ENCODE measurements at places on chromosomes 1 and 21.
A peak's percentile ranks its signal among the peaks of the same experiment; 100 is the strongest.

- DNase-seq, result no peak
These were observed 16.5 kb upstream of the MPZL1 start for GRCh38 chr1:167705250-167705649.

- no peak for DNase-seq
These were observed 3.1 kb downstream of the KIFAP3 start for GRCh38 chr1:170071378-170071777.

DNA sequence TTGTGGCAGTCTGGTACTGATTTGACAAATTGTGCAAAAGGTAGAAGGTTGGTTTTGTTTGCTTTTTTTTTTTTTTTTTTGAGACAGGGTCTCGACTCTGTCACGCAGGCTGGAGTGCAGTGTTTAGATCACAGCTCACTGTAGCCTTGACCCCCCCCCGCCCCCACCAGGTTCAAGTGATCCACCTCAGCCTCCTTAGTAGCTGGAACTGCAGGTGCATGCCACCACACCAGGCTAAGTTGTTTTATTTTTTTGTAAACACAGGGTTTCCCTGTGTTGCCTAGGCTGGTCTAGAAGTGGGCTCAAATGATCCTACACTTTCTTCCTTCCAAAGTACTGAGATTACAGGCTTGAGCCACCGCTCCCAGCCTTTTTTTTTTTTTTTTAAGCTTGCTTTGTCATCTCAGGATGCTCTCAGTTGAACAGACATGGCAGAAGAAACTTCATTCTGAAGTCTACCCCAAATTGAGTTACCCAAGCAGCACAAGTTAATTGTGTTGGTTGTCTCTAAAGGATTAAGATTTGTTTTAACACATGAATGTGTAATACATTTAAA is 8.2 kb downstream of the KDM1A start:
- no peak for DNase-seq

DNA sequence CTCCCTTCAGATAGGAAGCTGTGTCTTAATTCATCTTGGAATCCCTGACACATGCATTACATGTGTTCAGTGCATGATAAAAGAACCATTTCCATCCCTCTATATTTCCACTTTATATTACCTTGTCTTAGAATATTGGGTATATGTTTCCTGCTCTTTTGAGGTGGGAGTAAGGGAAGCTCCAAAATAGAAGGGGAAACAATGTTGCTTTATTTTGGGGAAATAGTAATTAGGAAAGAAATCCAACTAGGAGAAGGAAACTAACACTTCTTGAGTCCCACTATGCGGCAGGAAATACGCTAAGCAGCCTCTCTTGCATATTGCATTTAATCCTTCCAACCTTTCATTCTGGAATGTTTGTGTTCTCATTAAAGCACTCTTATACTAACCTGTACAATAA is 89.4 kb upstream of the VAV3 start:
- DNase-seq, result no peak

GRCh38 chr21:44354775-44355771 is 1.7 kb downstream of the TRPM2 start:
- DNase-seq, result no peak

DNA sequence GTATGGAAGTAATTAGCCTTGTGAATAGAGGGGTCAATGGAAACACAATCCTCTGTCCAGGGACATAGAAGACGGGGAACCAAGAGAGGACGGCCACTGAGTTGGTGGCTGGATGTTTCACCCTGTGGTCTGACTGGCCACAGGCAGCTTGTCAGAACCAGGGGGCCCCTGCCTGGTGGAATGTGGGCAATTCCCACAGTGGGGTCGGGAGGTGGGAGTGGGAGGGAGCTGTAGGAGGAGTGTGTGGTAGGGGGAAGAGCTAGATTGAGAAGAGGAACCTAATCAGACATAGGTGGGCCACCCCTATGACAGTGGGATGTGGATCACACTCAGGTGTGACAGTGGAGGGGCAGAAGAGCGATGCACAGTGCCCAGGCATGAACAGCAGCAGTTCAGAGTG is 31.3 kb downstream of the TRIM62 start:
- no peak for DNase-seq

DNA sequence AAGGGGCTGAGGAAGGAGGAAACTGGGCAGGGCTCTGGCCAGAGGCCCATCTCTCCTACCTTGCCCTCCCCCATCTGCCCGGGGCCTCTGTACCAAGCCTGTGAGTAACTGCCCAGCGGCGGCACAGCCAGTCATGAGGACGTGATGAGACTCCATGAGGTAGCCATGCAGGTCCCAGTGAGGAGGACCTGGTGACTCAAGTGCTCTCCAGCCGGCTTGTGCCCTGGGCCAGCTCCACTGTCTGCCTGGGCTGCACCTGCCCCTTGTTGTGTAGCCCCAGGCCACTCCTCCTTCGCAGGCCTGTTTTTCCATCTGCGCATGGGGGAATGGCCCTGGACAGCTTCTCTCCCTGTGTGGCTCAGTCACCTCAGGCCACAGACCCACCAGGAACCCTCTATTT is 42.0 kb upstream of the PADI1 start:
- no peak for DNase-seq

GRCh38 chr1:118266436-118266835 is 81.4 kb upstream of the SPAG17 start:
- no peak for DNase-seq

GRCh38 chr1:67005068-67005467 is 48.9 kb downstream of the SLC35D1 start:
- no peak for DNase-seq

DNA sequence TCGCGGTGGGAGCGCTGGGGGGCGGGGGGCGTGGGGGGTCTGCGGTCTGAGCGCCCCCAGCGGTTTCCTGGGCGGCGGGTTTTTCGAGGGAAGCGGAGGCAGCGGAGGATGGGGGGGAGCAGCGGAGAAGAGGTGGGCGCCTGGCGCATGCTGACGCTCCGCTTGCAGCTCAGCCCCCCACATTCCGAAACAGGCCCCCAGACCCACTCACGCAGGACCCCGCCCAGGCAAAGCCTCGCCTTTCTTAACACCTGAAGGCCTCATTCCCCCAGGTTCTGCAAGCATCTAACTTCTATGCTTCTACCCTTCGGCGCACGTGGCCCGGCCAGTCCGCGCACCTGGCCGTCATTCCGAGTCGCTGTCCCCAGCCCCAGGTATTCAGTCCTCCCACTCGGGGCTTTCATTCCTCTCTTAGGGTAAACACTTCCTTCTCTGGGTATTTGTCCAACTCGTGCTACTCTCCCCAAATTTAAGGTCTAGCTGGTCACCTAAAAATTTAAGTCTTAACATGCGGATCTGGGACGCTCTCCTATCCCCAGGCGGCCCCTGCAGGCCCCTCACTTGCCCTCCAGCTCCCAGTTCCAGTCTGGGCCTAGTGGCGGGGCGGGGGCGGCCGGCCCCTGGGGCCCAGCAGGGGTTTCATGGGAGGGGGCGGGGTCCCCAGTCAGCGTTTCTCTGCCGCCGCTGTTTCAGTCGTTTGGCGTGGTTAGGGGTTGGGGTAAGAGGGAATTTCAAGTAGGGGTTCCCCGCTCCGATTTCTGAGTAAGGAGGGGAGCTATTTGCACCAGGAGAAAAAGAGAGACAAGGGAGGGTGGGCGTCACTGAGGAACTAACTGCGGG is 2.8 kb upstream of the ZBTB7B start:
- DNase-seq, result peak; percentile 85

GRCh38 chr1:181087400-181087901 is 1.0 kb upstream of the IER5 start:
- DNase-seq, result no peak

DNA sequence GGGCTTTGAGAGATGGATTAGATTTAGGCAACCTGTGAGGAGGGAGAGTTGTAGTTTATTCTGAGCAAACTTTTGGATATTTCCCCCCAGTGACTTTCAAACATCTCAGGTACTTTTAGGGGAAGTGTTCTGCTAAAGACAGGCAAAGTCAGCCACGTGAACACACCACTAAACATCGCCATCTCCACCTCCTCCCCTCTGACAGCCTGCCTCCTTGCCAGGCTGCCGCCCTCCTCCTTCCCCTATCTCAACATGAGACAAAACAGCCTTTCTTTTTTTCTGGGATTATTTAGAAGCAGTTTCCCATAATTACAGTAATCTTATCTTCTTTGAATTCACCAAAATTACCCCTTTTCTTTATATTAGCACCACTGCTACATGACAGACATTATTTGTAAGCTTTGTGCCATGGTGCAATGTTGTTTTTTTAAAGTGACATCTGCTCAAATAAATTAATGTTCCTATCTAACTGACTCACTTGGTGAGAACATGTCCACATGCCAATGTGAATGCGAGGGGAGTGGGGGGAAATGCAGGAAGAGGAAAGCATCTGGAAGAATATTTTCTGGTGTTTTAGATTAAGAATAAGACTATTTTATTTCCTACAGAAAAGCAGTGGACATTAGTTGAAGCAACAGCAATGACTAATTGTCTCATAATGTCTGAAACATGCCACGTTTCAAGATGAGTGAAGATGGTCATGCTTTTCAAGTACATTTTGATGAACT is 147.8 kb upstream of the ATP1B1 start:
- DNase-seq, result no peak

- no peak for DNase-seq
These were observed 387.9 kb upstream of the PTBP2 start for GRCh38 chr1:96333522-96334235.

DNA sequence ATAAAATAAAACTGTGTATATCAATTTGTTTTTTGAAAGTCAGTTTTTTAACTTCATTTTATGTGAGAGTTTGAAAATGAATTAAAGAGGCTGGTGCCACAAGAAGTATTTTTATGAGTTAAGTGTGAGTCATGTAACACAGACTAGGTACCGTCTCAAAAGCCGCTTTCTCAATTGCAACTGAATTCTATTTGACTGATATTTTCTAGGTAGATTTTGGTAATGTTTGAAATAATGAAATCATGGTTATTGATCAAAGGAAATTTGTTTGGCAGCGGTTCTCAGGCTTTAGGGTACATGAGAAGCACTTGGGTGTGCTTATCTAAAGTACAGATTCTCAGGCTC is 4.6 kb downstream of the SNX27 start:
- DNase-seq, result no peak

GRCh38 chr1:200640963-200641401 is 20.4 kb upstream of the KIF14 start:
- DNase-seq, result no peak

GRCh38 chr1:171486048-171486519 is 754 bp downstream of the PRRC2C start:
- peak; percentile 91 for DNase-seq

DNA sequence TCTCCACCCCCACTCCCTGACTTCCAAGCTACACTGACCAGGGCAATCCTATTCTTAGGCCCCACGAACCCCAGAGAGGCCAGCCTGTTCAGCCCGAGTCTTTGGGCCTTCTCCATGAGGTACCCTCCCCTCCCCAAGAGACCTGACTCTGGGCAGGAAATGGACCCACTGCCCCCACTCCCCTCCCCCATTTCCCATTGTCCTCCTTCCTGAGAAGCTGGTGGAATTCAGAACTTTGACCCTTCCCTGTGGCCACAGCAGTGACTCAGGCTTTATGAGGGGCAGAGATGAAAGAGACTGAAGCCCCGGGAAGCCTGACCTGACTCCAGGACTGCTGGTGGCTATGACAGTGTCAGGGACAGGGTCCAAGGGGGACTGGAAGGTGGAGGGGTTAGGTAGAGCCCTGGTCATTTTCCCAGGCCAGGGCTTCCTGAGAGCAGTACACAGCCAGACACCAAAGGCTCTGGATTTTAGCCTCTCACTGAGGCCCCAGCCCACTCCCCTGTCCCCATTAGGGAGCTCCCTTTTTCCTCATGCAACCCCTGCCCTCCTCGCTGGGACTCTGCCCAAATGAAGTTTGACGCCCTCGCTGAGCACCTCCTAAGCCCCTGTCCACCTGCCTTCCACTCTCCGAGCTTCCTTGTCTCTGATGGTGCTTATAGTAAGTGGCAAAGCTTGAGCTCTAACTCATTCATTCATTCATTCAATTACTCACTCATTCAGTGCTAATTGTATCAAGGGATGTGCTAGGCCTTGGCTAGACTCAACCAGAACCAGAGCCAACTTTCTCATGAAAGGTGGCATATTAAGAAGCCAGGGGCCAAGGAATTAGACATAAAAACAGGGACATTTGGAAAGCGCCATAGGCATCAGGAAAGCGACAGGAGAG is 3.0 kb downstream of the CRYBG2 start:
- DNase-seq, result no peak

DNA sequence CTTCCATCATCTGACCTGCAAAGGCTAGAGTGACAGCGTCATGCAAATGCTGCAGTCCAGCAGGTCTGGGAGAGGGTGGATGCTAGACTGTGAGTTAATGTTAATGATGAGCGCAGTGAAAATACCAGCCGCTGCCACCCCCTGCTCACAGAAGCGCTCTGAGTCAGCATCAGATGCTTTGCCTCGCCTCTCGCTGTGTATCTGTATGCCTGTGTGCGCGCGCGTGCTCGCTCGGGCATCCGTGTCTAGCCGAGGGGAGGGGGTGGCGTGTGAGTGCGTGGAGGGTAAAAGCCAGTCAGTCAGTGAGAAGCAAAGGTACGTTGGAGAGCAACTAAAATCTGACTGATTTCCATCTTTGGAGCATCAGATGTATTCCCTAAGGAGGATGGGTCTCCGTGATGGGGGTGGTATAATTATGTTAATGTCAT is 858.7 kb downstream of the USP25 start:
- no peak for DNase-seq

DNA sequence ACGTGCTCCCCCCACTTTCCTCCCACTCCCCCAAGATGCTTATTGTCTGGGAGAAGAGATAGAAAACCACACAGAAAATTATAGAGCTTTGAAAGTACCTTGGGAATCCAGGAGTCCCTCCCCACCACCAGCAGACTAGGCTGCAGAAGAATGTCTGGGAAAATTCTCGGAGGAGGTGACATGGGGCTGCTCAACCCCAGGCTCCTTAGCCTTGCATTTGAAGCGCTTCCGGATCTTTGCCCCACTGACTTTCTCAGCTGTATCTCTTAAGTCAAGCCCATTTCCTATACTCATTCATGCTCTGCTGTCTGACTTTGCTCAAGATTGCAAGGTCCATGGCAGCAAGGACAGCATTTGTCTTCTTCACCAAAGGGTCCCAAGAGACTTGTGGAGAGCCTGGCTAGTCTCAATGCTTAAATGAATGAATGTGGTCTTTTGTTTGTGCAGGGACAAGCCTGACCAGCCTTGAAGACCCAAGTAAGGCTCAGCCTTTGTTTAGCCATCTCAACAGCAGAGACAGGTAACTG is 38.0 kb downstream of the DNTTIP2 start:
- DNase-seq, result no peak

GRCh38 chr21:38920631-38921398 is 115.1 kb downstream of the ETS2 start:
- DNase-seq, result no peak

GRCh38 chr1:230123280-230124185 is 56.5 kb downstream of the GALNT2 start:
- no peak for DNase-seq

- no peak for DNase-seq
These were observed 48.2 kb upstream of the RGS21 start for GRCh38 chr1:192268468-192269052.
